ENCODE measurements at places on chromosomes 6 and 20.

GRCh38 chr20:48569679-48570078, 258.1 kb downstream of the PREX1 start:
- no peak for DNase-seq

GRCh38 chr20:35039146-35039545, 53.5 kb downstream of the TRPC4AP start:
- DNase-seq: no peak

DNA sequence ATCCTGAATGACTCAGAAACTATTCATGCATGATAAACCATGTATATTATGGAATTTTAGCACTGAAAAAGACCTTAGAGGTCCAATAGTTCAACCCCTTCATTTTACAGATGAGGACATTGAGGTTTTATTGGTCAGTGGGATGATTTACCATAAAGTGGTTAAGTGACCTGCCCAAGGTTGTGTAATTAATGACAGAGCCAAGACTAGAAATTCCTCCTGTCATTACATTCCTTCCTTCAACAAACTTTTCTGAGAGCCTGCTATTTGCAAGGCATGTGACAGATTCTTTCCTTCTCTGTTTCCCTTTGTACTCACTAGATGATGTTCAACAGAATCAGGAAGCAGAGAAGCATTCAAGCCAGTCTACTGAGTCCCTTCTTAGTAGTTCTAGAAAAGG, 170.7 kb upstream of the KCNK16 start:
- DNase-seq: no peak

- no peak for DNase-seq
These were observed 48.2 kb downstream of the CENPW start for GRCh38 chr6:126388104-126388598.

DNA sequence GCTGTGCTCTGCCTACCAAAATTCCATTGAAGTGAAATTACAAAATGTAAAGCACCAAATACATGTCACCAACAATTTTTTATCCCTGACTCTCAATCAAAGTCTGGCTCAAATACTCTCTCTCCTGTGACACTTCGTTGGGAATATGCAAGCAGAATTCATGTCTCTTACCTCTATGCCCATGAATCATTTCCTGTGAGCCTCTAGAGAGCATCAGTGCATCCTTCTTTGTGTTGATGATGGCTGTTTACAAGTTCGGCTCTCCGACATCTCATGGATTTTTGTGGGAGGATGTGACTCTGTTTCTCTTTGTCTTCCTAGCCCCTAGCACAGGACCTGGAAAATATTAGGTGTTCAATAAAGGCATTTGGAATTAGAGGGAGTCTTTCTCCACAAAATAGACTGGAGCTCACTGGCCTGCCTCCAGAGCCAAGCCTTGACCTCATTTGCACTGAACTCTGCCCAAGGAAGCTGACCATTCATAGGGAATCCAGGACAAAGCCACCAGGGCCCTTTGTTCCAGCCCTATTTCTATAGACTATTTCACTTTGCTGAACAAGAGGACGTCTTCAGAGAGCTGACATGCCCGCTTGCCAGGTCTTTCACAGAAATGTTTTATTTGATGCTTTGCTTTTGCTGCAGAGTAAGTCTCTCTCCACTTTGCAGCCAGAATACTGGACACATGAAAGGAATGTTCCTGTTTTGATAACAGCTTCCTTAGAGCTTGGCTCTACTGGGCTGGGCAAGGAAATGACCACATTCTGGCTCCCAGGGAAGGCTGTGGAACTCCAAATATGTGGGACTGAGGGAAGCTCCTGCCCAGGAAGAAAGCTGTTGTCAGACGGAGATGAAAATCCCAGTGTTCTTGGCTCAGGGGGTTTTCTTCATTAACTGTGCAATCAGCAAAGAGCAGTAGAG, 194.5 kb upstream of the CDYL start:
- DNase-seq: no peak

GRCh38 chr6:31958412-31958740, 395 bp downstream of the NELFE start:
- DNase-seq: no peak

- DNase-seq: no peak
These were observed 22.4 kb upstream of the TASP1 start for GRCh38 chr20:13661070-13661685.

- no peak for DNase-seq
These were observed 600.4 kb downstream of the HTR1B start for GRCh38 chr6:76862936-76863335.

- DNase-seq: no peak
These were observed 53.1 kb upstream of the SMOC2 start for GRCh38 chr6:168387911-168388310.

DNA sequence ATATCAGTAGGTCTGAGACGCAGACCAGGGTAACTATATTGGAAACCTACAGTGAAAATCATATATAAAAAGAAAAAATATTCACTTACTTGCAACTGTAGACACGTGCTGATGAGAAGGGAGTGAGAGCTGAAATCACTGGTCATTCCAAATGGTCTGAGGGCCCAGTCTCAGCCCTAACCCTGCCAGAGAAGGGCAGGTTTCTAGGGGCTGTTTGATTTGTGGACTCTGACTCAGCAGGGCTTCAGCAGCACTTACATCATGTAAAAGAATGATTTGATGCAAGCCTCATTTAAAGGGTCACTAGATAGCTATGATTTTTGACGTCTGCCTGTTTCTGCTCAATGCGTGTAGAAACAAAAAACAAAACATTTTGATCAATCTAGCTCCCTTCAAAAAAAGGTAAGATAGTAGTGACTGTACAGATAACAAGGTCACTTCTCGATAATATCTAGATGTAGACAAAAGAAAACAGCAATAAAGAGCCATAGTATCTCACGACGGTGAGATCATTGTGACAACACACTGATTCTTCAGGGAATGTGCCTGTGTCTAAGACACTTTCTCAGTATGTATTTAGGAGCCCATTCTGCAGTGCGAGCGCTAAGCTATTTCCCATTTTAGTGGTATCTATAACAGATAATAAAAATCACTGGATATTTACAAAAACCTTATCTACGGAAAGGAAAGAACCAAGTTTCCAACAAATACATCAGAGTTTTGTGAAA, 307.2 kb downstream of the HIVEP2 start:
- no peak for DNase-seq

GRCh38 chr6:137821491-137821890, 45.6 kb upstream of the TNFAIP3 start:
- DNase-seq: no peak

GRCh38 chr20:8127553-8128255, 4.4 kb upstream of the PLCB1 start:
- DNase-seq: no peak

DNA sequence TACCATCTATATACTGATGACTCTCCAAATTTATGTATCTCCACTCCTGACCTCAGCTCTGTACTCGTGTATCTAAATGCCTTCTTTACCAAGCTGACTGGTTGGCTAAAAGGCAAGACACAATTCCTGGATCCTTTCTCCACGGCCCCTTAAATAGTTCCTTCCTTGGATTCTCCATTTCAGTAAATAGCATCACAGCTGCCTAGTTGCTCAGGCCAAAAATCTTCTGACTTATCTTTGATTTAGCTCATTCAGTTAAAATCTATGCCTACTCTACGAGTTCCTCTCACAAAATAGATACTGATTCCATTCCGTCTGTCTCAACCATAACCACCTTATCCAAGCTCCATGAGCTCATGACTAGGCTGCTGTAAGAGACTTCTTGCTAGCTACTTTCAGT, 49.5 kb upstream of the LY86 start:
- no peak for DNase-seq

- DNase-seq: no peak
These were observed 113.4 kb downstream of the FAM50B start for GRCh38 chr6:3962291-3963280.
